Activated T-cell treated with anti-CD3 and anti-CD28 coated beads for 48 hours (primary cell): ENCODE measurements at places on chromosomes 6 and 20.

DNA sequence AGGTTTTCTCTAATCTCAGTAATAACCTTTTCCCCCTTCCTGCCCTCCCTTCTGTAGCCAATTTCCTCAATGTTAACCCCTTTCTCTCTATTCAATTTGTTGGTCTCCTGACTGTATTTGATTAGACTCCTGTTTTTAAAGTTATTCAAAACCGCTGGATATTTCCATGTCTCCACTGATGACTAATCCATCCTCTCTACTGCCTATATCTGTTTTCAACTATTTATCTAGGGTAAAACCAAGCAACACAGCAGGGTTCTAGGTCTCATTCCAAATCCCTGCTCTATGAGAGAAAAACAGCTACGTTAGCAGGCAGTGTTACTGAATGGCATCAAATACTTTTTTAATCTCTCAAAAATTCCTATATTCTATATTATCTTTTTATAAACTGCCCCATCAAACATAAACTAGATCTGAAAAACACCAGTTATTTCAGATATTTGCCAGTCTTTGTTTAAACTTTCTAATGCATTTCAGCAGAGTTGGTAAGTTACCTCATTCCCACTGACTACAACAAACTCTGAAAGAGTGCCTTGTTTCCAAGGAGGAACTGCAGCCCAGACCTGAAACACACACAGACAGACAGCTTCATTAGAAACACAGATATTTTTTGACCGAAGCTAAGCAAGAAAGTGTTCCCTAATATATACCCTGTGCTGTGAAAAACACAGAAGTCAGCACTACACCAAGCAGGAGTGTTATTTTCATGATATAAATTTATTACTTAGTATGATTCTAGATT lies 8.2 kb downstream of the RTN4IP1 start:
- DNase-seq: no peak

DNA sequence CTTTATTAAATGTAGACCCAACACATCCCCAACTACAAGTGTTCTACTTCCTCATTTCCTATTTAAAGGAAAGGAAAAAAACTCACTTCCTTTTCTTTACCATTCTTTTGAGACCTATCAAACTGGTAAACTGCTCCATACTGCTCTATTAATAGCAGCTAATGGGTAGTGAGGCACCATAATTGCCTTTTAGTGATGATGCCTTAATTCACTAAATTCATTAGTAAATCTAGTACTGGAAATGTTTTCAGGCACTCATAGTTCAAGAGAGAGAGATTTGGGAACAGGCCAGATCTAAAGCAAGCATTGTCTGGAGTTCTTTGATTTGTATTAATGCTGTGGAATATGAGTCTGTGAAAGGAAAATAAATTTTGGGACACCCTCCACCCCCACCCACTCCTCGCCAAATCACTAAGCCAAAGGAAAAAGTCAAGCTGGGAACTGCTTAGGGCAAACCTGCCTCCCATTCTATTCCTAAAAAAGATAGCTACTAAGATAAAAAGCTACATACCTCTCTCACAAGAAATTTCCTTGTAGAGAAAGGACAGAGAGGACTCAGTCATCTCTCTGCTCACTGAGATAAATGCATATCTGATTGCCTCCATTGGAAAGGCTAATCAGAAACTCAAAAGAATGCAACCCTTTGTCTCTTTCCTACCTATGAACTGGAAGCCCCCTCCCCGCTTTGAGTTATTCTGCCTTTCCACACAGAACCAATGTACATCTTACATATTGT lies 13.6 kb upstream of the IBTK start:
- DNase-seq: no peak

DNA sequence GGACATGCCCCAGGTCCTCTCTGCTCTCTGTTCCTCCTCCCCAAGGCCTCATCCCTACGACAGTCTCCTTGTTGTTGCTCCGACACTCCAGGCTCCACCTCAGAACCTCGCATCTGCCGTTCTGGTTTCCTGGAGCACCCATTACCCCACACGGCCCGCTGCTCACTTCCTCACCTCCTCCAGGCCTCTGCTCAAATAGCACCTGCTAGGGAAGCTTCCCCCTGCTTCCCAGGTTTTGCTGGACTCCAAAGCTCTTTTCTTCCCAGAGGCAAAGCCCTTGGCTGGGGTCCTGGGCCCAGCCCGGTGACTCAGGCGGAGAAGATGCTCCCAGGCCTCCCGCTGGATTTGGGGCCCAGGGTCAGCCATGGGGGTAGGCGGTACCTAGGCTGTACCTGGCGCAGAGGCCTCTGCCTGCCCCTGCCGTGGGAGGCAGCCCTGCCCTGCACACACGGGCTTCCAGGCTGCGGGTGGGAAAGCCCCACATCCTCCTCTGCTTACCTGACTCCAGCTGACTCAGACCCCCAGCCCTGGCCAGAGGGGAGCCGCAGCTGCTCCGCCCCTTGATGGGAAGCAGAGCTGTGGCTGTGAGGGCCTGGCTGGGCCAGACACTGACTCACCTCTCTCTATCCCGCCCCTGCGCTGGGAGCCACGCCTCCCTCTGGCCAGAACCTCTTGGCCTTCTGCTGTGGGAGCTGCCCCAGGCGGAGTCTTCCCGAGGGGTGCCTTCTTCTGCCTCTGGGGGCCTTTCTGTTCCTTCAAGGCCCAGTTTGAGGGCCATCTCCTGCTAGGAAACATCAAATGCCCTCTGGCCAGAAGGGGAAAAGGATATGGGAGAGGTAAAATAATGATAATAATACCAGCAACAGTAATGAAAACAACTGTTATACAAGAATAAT lies 130.5 kb downstream of the CEBPB start:
- DNase-seq: peak; percentile 55

DNA sequence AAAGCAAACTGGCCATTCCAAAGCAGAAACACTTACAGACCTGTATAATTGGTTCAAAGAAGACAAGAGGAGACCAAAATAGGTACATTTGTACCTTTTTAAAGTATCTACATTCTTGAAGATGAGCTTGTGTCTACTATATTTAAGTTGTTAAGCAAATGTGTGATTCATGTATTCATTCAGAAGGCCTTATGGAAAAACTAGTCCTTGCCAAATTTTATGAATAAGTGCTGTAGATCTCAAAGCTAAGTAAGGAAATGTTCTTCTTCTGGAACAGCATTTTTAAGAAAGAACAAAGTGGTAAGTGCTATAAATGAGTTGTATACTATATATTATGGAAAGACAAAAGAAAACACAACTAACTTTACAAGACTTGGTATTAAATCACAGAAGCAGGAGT lies 22.2 kb upstream of the HEY2 start:
- DNase-seq: no peak

- DNase-seq: no peak
Observed at GRCh38 chr20:4050203-4050980, 35.0 kb upstream of the RNF24 start.

DNA sequence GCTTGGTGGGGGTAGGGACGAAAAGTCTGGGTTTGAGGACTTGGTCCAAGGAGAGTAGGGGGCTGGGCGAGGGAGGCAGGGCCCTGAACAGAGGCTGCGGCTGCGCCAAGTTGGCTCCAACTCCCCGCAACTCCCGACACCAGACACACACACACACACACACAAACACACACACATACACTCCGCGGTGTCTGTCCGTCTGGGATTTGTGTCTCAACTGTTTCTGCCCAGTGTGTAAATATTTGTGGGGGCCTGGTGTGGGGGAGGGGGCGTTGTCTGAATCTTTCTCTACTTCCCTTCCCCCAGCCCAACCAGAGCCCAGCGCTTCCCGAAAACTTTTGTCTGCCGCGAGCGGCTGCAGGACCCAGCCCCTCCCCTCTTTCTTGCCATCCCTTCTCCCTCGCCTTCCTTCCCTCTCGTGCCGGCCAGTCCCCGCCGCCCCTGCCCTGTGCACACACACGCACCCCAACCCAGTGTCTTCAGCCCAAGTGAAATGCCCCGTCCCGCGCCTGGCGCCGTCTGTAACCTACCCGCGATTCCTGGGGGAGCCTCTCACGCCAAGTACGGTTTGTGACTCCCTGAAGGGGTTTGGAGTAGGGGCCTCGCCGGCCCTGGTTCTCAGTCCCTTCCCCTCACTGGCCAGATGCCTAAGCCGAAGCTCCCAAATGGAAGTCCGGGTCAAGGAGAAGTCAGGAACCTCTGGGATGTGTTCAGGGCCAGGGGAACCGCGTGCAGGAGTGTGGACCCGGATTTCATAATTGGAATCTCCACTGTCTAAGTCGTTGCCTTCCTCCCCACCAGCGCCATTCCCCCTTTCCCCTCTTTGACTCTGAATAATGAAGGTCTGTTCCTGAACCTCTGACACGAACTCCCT lies 904 bp downstream of the MDFI start:
- no peak for DNase-seq

- no peak for DNase-seq
Observed at GRCh38 chr6:35300848-35301247, 3.2 kb downstream of the DEF6 start.

- DNase-seq: no peak
Observed at GRCh38 chr6:52635049-52635577, 35.8 kb upstream of the TMEM14A start.

- no peak for DNase-seq
Observed at GRCh38 chr6:24501914-24502313, 7.1 kb downstream of the ALDH5A1 start.

- DNase-seq: no peak
Observed at GRCh38 chr6:56642366-56643261, at the start of gene DST. TSS of gene DST (minus strand) at chr6:56642889.

- DNase-seq: no peak
Observed at GRCh38 chr6:40804905-40805304, 217.7 kb upstream of the LRFN2 start.

GRCh38 chr6:169966312-169967181 lies 215.1 kb downstream of the ERMARD start:
- DNase-seq: no peak

DNA sequence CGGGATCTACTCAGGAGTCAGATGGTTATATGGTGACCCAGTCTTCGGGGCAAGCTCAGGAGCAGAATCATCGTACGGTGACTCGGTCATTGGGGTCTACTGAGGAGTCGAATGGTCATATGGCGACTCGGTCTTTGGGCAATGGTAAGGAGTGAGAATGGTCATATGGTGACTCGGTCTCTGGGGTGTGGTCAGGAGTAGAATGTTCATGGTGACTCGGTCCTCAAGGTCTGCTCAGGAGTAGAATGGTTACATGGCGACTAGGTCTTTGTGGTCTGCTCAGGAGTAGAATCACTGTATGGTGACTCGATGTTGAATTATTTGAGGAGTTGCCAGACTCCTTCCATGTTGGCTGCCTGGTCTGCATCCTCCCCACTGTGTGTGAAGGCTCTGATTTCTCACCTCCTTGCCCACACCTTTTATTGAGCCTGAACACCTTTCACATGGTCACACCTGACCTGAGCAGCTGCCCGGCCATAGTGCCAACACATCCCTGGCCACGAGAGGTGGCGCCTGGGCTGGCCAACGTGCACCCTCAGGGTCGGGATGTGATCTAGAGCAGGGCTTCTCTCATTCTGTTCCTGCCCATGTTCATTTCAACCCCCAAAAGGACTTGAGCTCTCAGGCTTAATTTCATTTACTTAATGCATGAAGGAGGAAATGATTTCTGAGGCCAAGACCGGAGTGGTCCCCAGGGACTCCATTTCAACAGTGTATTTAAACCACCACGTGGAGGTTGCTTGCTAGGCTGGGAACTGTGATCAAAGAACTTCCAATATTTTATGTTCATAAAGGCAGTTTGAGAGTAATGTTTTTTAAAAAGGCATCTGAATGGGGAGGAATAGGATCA lies 119.5 kb downstream of the PHACTR3 start:
- DNase-seq: no peak

DNA sequence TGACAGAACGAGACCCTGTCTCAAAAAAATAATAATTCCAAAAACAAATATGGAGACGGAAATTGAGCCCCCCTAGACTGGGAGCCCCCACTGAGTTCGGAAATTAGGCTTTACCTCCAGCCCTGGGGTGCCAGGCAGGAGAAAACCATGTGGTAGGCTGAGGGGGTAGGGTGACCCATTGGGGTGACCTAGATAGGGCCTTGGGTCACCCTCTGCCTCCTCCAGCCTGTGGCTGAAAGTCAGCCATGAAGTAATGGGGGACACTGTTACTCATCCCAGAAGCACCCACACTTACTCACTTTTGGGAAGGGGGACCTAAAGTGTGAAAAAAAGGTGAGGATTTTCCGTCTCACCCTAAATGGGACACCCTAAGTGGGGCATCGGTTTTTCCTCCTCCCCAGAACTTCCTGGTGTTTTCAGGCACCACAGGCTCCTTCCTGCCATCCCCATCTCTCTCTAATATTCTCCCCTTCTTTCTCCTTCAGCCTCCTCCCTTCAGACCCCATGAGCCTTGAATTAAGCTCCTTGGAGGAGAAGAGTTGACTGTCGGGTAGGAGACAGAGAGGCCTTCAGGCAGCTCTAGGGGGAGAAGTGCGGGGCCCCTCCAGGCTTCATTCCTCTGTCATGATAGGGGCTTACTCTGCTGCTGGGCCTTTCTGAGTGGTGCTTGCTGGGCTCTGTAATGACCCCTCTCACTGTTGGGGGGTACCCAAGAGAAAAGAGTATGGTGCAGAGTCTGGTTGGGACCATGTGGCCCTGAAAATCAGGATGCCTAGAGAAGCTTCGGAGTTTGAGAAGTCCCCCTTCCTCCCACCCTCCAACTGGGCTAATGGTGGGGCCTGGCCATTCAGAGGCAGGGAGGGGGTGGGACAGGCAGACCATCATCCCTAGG lies 2.4 kb downstream of the LTB start:
- DNase-seq: no peak

DNA sequence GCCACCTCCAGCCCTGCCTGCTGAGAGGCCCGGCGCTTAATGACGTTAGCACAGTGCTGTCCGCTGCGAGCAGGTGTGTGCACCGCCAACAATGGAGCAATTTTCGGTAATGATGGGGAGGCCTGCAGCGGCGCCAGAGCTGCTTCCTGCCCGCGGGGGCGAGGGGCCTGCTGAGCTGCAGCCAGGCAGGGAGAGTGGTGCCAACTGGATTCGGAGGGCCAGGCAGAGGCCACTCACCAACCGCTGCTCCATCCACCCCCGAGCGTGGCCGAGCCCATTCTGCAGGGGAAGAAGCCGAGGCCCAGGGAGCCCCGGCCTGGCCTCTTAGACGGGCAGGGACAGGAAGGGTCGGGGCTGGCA lies 9.6 kb downstream of the HRH3 start:
- DNase-seq: no peak

DNA sequence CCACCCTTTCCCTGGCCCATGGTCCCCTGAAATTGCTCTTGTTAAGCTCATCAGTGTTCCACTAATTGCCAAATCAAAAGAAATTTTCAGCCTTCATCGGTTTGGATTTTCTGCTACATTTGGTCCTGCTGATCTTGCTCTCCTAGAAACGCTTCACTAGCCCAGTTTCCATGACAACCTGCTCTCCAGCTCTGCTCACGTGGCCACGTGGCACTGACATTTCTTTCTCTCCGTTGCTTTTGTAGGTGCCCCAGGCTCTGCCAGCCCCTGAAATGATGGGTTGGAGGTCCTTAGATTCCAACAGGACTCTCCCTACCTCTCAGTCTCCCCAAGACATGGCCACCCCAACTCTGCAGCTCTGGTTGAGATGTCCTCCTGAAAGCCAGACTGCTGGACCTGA lies 45.8 kb upstream of the NNAT start:
- DNase-seq: no peak

- DNase-seq: no peak
Observed at GRCh38 chr6:35014341-35014740, 125.3 kb downstream of the ANKS1A start.

GRCh38 chr20:38834868-38835267 lies 29.4 kb downstream of the PPP1R16B start:
- DNase-seq: no peak
